GM12878 (cell line): ENCODE measurements at places on chromosomes 1 and 21. TPM values are rescaled to one million over a fixed set of nuclear protein-coding genes. Genes with fewer than 3 reads are reported as not detected.

- no peak for DNase-seq
Observed at GRCh38 chr1:216051071-216051470, 372.2 kb downstream of the USH2A start.

FAM177B gene
- total RNA-seq: not detected in 2 replicates

DNA sequence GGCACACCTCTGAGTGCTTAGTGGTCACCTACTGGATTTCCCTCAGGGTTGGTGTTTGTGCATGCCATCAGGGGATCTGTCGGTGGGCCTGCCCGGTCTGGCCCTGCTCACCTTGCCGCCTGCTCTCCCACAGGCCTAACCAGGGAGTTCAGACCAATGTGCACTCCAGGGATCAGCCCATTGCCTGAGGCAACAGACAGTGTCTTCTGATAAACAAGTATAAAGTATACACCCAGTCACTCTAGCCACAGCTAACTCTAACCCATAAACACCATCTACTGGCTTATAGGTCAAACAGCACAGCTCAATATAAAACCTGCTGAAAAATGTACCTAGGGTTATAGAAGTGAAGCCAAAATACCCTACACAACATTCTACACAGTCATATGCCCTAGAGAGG, 1300.0 kb downstream of the PLA2G4A start:
- no peak for DNase-seq

BRDT gene
- total RNA-seq: not detected in 2 replicates

GRCh38 chr21:25039461-25040380, 567.6 kb downstream of the MRPL39 start:
- DNase-seq: peak; percentile 82

LYPD8 gene
- not detected in 2 replicates for total RNA-seq

CELA3B gene
- 4.1 and 6.4 TPM in 2 replicates for total RNA-seq

DNA sequence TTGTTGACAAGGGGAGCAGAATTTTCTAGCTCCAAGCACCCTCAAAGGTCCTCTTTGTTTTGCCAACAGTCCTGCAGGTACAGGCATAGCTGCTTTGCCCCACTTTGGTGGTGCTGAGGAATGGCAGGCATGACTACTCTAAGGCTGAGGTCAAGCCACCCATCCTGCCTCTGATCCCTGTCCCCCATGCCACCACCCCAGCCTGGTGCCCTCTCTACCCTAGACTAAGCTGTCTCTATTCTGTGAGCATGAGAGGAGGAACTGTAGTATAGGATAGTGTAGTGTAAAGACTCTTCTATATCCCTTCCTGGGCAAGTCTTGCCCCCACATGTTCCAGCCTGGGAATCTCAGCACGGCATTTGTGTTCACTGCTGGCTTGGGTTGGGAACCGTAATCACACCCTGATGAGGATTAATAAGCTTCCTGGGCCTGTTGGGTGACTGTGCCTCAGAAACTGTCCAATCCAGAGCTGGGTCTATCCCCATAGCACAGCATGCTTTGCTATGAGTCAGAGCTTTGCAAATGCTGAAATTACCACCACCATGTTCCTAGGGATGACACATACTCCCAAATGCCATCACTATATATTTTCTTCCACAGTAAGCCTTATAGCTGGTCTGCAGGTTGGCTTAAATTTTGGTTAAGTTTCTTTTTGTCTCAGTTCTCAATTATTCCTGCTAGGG, 105.7 kb upstream of the PPP2R5A start:
- no peak for DNase-seq

DNA sequence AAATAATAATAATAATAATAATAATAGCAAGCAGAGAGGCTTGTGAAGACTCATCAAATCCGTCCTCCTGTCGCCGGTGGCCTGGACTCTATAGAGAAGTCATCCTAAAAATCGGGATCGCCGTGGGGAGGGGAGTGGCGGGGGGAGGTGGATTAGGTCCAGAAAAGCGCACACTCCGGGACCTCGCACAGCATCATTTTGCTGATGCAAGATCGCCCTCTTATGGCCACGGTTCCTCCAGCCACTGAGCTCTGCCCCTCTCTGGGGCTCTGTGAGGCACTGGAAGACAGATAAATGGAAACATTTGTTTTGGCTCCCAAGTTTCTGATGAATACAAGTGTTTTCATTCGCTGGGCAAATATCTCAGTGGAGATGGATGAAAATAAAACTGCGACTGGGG, 612.0 kb downstream of the MATN1 start:
- no peak for DNase-seq

DNA sequence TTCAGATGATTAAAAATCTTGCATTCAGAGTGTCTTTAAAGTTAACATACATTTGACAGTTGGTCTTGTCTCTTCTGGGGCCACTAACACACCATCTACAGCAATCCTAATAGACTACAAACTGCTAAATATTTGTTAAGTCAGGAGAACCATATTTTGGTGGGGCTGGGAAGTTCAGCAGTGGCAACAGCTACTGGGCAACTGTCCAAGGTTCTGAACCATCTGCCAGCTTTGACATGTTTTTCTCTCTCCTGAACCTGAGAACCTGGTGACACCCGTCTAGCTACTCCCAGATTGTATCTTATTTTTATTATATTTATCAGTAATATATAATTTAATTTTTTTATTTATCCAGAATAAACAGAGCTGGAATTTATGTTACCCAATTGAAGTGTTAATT, 199.0 kb upstream of the DPYD start:
- no peak for DNase-seq

DNA sequence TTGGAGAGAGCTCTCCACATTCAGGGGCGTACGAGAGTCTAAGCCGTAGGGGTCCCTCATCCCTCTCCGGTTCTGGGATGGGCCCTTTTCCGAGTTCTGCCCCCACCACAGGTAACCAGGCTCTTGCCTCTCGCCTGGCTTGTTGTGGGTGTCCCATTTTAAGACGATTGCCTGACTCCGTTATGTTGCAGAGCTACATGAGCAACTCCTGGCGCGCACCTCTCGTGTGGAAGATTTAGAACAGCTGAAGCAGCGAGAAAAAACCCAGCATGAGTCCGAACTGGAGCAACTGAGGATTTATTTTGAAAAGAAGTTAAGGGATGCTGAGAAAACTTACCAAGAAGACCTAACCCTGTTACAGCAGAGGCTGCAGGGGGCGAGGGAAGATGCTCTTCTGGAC, 29.0 kb downstream of the PCNT start:
- no peak for DNase-seq

- no peak for DNase-seq
Observed at GRCh38 chr1:204360314-204360713, 585 bp upstream of the PLEKHA6 start.

GRCh38 chr1:201673915-201674314, 135.0 kb downstream of the NAV1 start:
- DNase-seq: no peak

DNA sequence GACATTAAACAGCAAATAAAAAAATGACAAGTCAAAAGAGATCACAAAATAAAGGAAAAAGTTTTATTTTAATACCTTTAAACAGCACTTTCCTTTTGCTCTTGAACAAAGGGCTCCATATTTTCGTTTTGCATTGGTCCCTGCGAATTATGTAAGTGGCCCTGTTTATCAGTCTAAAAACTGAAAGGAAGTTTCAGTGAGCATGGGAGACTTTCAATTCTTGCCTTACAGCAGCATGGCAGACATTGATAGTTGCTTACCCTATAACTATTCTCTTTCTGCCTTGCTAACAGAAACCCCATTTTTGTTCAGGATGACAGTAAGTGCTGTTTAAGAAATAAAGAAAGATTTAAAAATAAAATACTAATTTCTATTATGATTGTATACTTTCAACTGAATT, 5.2 kb upstream of the SH3GLB1 start:
- DNase-seq: no peak

- DNase-seq: no peak
Observed at GRCh38 chr21:35106246-35106835, 57.2 kb upstream of the RUNX1 start.

DNA sequence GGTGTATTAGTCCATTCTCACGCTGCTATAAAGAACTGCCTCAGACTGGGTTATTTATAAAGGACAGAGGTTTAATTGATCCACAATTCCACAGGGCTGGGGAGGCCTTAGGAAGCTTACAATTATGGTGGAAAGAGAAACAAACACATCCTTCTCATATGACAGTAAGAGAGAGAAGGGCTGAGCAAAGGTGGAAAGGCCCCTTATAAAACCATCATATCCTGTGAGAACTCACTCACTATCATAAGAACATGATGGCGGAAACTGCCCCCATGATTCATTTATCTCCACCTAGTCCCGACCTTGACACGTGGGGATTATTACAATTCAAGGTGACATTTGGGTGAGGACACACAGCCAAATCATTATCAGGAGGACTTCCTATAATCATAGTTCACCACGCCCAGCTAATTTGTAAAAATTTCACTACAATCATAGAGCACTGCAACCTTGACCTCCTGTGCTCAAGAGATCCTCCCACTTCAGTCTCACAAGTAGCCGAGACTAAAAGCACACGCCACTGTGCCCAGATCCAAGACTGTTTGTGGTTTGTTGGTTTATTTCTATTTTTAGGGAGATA, 164.9 kb downstream of the RERE start:
- DNase-seq: no peak

ERG gene
- not detected in 2 replicates for total RNA-seq

GRCh38 chr21:39258207-39258606, 55.2 kb downstream of the BRWD1 start:
- no peak for DNase-seq

DNA sequence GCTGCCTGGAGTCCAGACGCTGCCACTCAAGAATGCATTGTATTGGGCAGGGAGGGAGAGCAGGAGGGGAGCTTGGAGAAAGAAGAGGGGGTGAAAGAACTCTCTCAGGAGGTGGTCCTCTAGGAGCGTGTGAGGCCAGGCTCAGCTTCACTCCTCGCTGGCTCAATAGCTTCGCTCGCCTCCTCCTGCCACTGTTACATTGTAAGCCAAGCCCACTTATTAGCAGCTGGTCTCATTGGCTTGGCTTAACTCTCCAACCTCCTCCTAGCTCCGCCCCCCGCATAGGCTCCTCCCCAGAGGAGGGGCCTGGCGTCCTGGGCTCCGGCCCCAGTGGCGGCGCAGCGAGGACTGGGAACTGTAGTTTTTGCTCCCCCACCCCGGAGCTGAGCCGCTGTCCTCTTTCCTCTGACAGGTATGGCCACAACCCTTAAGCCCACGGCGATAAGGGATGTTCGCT, at the start of gene KCNN3:
KCNN3 (minus strand) TSS at position 167 of the 457 bp plus-strand sequence. CDS start 317 bp downstream, outside the sequence.
- peak; percentile 82 for DNase-seq

- no peak for DNase-seq
Observed at GRCh38 chr1:10288029-10288615, 77.8 kb downstream of the KIF1B start.

BARHL2 gene
- total RNA-seq: not detected in 2 replicates

G0S2 gene
- total RNA-seq: 0.24 and 0.51 TPM in 2 replicates

MCOLN3 gene
- 3.2 and 4.1 TPM in 2 replicates for total RNA-seq

DNA sequence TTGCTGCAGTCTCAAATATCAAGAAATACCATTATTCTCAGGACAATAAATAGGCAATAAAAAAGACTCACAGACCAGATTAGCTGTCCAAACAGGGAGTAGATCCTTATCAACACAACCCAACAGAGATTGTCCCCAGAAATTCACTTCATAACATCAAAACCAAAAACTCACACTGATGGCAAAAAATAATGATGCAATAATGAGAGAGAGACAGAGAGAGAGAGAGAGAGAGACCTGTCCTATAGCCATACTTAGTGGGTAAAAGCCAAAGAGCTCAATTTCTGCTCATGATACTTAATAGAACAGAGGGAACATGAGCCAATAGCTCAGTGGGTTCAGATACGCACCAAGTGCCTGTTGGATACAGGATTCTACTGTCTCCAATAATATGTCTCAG, 244.5 kb downstream of the FAM72C start:
- no peak for DNase-seq

GRCh38 chr21:43961382-43961909, 50.7 kb upstream of the TRAPPC10 start:
- no peak for DNase-seq

GRCh38 chr1:64073705-64074104, 129.7 kb upstream of the UBE2U start:
- no peak for DNase-seq

RBM34 gene
- 89.2 and 95.2 TPM in 2 replicates for total RNA-seq

AVPR1B gene
- not detected in 2 replicates for total RNA-seq

LRRC71 gene
- not detected in 2 replicates for total RNA-seq

GRCh38 chr1:43074244-43074643, 97.8 kb downstream of the EBNA1BP2 start:
- no peak for DNase-seq

GBP3 gene
- 1.8 and 2.4 TPM in 2 replicates for total RNA-seq

DNA sequence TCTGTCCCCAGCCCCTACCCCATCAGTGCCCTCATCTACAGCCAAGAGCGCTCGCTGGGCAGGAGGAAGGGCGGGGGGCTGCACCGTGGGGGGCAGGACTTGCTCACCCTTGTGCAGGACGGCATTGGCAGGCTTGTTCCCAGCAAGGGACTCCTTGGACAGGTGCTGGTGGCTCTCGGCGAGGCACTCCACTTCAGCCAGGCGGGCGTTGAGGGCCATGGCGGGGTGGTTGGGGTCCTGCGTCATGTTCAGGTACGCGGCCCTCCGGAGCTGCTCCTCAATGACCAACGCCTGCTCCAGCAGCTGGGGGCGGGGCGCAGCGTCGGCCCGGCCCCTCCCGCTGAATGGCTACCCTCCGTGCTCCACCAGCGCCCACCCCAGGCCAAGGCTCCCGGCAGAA, 64.0 kb downstream of the KCNAB2 start:
- DNase-seq: no peak

EXTL1 gene
- not detected in 2 replicates for total RNA-seq

SAMD11 gene
- not detected in 2 replicates for total RNA-seq

DNA sequence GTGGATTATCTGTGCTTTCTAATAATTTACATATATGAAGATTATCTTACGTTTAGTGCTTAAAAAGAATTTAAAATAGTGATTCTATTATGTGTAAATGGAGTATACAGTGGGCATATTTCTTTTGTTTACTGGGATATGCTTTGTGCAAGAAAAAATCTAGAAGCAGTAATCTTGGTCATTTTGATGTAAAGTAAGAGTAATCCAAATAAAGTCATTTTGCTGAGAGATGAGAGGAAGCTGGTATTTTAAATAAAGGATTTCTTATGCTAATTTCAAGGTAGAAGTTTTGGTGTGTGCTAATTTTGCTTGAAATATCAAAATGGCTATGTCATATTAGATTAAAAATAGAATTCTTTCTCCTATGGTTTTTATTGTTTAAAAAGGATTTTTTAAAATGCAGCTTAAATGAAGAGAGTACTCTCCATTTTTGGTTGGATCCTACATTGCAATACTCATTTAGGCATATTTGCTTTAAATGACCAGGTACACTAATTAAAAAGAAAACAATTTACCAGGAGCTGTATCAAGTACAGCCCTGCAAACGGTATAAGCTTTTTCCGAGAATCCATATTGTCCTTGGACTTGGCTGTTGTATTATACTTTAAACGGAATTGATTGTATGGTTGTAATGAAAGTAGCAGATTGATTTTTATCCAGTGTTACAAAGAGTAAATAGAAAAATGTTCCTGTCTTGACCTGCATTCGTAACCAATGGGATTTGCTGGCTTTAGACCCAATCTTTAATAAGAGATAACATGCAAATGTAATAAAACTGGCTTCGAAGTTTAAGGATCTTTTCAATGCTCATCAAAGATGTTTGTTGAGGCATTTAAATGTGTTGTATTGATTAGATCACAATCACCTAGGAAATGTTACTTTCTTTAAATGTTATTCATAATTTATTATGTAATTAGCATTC, 574.7 kb downstream of the USP25 start:
- DNase-seq: no peak

GDAP2 gene
- 14.1 and 14.8 TPM in 2 replicates for total RNA-seq
